ENCODE measurements at places on chromosomes 13 and 19.

GRCh38 chr13:62643007-62643483 is 1227.4 kb upstream of the PCDH20 start:
- no peak for DNase-seq
- no peaks in the 10 kb centered on the region for H3K27me3 ChIP-seq
- no peaks in the 10 kb centered on the region for H3K4me1 ChIP-seq
- no peak overlapping the region for H3K4me3 ChIP-seq
- H3K36me3 ChIP-seq = no peaks in the 10 kb centered on the region

GRCh38 chr19:16202320-16203255 is 4.9 kb downstream of the AP1M1 start:
- H3K27me3 ChIP-seq = no peaks in the 10 kb centered on the region
- H3K36me3 ChIP-seq = no peaks in the 10 kb centered on the region
- no peak for DNase-seq
- H3K4me3 ChIP-seq = no peak overlapping the region
- H3K27ac ChIP-seq = no peak overlapping the region

GRCh38 chr19:13604902-13605586 is 98.8 kb upstream of the CACNA1A start:
- no peaks in the 10 kb centered on the region for H3K27me3 ChIP-seq
- H3K27ac ChIP-seq = no peak overlapping the region
- H3K36me3 ChIP-seq = no peaks in the 10 kb centered on the region
- no peak for DNase-seq
- no peaks in the 10 kb centered on the region for H3K4me1 ChIP-seq

DNA sequence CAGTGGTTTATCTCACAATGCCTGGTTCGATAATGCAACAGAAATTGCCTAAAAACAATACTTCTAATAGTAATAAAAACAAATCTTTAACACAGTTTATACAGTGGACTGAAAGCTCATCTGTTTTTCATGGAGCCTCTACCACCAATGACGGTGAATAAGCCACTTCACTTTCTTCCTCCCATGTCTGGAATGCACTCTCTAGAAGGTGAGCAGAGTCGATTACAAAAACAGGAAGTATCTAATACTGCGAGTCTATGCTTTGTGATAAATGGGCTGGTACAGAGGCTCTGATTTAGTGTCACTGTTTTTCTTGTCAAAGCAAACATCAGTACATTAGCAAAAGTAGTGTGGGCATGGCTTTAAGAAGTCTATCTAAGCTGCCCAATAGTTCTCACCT is 1348.6 kb upstream of the SLC10A2 start:
- DNase-seq = no peak
- no peaks in the 10 kb centered on the region for H3K36me3 ChIP-seq
- no peaks in the 10 kb centered on the region for H3K27me3 ChIP-seq
- no peak overlapping the region for H3K27ac ChIP-seq
- no peaks in the 10 kb centered on the region for H3K4me1 ChIP-seq
- no peak overlapping the region for H3K4me3 ChIP-seq

- peak overlapping the region; percentile 82 for H3K27ac ChIP-seq
- H3K4me1 ChIP-seq = peaks cover 32% of the 10 kb centered on the region
- no peak for DNase-seq
- H3K36me3 ChIP-seq = peaks cover 38% of the 10 kb centered on the region
Observed at GRCh38 chr19:34365463-34366401, 736 bp downstream of the GPI start.

- H3K36me3 ChIP-seq = no peaks in the 10 kb centered on the region
- peak; percentile 76 for DNase-seq
- H3K4me1 ChIP-seq = peaks cover 31% of the 10 kb centered on the region
- H3K27me3 ChIP-seq = no peaks in the 10 kb centered on the region
Observed at GRCh38 chr19:10602330-10603083, 15.4 kb upstream of the AP1M2 start.

DNA sequence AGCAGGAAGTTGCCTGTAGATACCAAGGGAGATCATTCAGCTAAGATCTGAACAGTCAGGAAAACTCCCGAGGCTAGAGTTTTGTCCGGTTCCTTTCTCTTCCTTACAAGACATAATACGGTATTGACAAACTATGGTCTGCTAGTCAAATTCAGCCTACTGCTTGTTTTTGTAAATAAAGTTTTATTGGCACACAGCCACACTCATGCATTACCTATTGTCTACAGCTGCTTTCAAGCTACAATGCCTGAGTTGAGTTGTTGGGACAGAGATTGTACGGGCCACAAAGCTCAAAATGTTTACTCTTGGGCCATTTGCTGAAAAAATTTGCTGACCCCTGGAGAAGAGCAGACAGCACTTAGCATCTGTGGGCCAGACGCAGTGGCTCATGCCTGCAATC is 2.5 kb downstream of the SLC1A6 start:
- H3K27ac ChIP-seq = no peak overlapping the region
- DNase-seq = no peak
- peaks cover 45% of the 10 kb centered on the region for H3K27me3 ChIP-seq
- H3K36me3 ChIP-seq = no peaks in the 10 kb centered on the region
- H3K4me1 ChIP-seq = no peaks in the 10 kb centered on the region
- H3K4me3 ChIP-seq = no peak overlapping the region

GRCh38 chr13:51681037-51681678 is 96.9 kb downstream of the WDFY2 start:
- no peak overlapping the region for H3K27ac ChIP-seq
- no peak overlapping the region for H3K4me3 ChIP-seq
- no peaks in the 10 kb centered on the region for H3K27me3 ChIP-seq
- DNase-seq = no peak
- H3K4me1 ChIP-seq = peaks cover 5% of the 10 kb centered on the region

GRCh38 chr13:111881700-111882099 is 185.2 kb upstream of the SOX1 start:
- no peaks in the 10 kb centered on the region for H3K4me1 ChIP-seq
- no peak overlapping the region for H3K27ac ChIP-seq
- DNase-seq = no peak

DNA sequence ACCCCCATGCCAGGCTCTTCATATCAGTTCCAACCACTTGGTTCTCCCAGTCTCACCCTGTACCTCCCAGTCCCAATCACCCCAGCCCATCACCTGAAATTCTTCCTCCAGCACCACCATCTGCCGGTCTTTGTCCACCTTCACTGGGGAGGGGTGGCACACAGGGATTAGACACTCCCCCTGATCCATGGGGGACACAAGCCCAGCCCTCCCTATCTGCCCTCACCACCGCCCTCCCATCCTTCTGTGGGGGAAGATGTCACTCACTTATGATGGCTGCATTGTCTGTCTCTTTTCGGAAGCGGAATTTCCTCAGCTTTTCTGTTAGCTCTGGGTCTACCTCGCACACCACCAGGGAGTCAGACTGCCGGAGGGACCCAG is 685 bp downstream of the GMFG start:
- no peaks in the 10 kb centered on the region for H3K27me3 ChIP-seq
- H3K36me3 ChIP-seq = no peaks in the 10 kb centered on the region
- no peak for DNase-seq
- H3K27ac ChIP-seq = peak overlapping the region; percentile 86

DNA sequence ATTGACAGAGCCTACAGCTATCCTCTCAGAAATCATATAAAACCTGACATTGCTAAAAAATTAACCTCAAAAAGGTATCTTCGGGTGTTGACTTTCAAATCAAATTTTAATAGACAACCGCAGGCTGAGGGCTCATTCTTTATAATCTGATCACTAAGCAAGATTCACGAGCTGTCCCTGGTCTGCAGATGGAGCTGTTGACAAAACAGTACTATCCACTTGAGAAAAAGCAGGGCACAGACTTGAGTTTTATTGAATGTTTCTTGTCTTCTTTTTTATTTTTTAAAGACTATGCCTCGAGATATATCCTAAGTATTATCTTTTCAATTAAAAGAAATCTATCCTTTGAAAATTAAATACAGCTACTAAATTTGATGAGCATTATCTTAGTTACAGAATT is 540.5 kb downstream of the PCDH9 start:
- no peak overlapping the region for H3K27ac ChIP-seq
- no peaks in the 10 kb centered on the region for H3K36me3 ChIP-seq
- no peak overlapping the region for H3K4me3 ChIP-seq
- no peaks in the 10 kb centered on the region for H3K27me3 ChIP-seq
- no peaks in the 10 kb centered on the region for H3K4me1 ChIP-seq

- no peak overlapping the region for H3K27ac ChIP-seq
- DNase-seq = no peak
- no peak overlapping the region for H3K4me3 ChIP-seq
Observed at GRCh38 chr19:55528030-55528803, 8.7 kb downstream of the SBK2 start.

- no peak for DNase-seq
- peak overlapping the region; percentile 61 for H3K27ac ChIP-seq
- no peak overlapping the region for H3K4me3 ChIP-seq
Observed at GRCh38 chr13:110453797-110454196, 107.7 kb downstream of the RAB20 start.

- DNase-seq = no peak
- no peaks in the 10 kb centered on the region for H3K4me1 ChIP-seq
- no peaks in the 10 kb centered on the region for H3K27me3 ChIP-seq
Observed at GRCh38 chr13:21225841-21226581, 49.6 kb downstream of the MRPL57 start.
